ENCODE measurements at places on chromosomes 2 and 18.

DNA sequence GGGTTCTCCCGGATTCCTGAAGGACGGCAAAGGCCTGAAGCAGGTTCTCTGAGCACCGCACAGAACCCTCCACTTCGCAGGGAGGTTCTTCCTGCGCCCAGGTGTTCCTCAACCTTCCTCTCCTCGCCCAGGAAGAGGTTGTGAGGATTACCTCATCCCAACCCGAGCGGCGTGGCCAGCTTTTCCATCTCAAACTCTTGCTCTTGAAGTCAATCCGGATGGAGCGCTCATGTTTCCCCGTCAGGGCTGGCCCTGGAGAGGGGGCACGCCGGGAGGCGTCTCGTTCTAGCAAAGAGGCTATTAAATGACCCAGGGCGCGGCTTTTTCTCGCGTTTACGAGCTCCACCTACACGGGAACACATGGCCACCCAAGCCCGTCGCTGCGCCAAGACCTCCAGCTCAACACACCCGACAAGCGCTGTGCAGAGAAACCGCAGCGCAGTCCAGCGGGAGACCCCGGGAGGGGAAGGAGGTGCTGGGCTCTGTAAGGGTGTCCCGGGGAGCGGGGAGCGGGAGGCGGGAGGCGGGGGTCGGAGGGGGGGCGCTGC is 540 bp upstream of the RAB10 start:
- DNase-seq, result no peak

DNA sequence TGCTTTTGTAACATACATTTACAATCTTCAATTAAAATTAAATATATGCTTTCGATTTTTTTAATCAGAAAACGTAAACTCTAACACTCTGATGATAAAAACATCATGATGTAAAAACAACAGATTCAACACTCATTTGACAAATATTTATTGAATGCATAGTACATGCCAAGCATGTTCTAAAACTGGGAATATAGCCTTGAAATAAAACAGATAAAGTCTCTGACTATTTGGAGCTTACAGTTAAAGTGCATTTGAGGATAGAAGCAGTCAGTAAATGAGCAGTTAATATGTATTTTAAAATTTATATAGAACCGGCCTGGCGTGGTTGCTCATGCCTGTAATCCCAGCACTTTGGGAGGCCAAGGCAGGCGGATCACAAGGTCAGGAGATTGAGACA is 47.8 kb downstream of the TMX3 start:
- DNase-seq, result no peak

DNA sequence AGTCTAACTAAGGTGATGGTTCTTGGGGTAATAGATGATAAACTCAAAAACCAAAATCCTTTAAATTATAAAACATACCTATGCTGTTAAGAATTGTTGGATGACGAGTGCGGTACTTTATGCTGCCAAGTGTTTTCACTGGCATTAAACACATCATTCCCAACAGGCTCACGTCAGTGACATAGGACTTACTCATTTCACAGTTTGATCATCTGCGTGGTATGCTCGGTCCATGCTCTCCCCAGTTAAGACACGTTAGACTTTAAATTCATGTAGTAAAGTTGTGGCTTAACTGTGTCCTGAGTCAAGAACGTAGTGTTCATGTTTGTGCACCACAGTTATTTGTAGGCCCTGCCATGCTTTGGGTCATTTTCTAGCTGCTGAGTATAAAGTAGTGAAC is 125.6 kb upstream of the MYT1L start:
- DNase-seq, result no peak

- DNase-seq, result no peak
Measured at GRCh38 chr2:173669271-173669853, 295.8 kb downstream of the SP3 start.

DNA sequence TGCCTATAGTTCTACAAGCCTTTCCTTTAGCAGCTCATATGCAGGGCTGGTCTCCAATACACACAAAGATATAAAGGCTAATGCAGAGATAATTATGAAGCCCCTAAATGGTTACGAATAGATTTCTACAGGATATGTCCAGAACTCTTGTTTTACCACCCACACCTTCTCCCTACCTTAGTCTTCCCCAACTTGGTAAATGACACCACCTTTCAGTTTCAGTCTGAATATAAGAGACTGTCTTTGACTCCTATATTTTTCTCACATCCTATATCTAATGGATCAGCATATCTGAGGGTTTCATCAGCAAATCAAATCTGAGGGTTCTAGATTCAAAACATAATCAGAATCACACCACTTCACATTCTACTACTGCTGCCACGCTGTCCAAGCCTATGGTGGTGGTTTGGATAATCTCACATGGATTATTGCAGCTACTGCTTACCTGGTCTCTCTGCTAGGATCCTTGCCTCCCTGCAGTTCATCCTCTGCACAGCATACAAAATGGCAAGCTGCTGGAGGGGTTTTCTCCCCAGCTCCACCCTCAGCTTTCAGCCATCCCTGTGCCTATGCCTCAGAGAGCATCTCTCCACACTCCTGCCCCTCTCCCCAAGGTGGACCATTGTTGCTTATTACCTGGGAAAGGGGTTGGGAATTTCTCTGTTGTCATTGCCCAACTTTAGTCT is 178.0 kb upstream of the SPOPL start:
- no peak for DNase-seq
